Stimulated activated CD4-positive, alpha-beta T cell treated with anti-CD3 and anti-CD28 coated beads, Interleukin-1b, Interleukin-23, amount 100 ng/mL, for 1 hour (primary cell): ENCODE measurements at places on chromosomes 5 and 9.

DNA sequence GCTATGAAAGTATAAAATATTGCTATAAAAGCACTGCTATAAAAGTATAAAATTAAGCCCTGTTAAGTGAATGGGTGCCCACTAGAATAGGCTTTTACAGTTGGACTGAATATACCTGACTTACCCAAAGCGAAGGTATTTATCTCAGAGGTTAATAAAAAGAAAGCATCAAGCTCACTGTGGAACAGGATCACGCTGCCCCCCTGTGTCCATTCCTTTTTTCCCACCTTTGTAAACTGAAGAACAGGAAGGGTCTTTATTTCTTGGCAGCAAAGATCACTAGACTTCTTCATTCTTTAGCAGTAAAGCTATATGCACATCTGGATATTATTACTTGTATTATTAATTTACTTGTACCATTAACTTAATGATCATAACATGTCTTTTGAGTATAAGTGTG lies 22.1 kb upstream of the PLPP6 start:
- DNase-seq: no peak

- no peak for DNase-seq
These were observed 232.1 kb downstream of the CDH12 start for GRCh38 chr5:22621084-22621483.

DNA sequence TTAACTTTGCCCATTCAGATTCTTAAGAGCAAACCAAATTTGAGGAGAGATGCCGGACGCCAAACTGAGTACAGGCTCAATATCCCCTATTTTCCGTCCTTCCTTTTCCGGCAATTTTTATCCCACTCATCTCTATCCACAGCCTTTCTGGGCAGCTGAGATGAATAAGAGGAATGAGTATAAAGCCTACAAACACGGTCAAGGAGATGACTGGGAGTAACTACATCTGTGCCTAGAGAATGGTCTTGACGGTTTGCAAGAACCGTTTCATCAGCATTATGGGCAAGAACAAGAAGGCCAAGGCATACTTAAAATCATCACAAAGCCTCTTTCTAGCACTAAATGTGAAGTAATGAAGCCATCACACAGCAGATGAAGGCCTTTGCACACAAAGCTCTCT lies 227.3 kb downstream of the DCP2 start:
- DNase-seq: no peak

GRCh38 chr9:129665389-129665775 lies at the start of gene PRRX2:
TSS of gene PRRX2 (plus strand) at chr9:129665647. CDS start at chr9:129665868, 221 bp downstream.
- no peak for DNase-seq

GRCh38 chr9:15519831-15520230 lies 9.1 kb upstream of the PSIP1 start:
- DNase-seq: no peak

- no peak for DNase-seq
These were observed 221.6 kb upstream of the SLC30A5 start for GRCh38 chr5:68872088-68872839.

GRCh38 chr5:150172145-150172544 lies 5.6 kb downstream of the CDX1 start:
- DNase-seq: no peak

- DNase-seq: no peak
These were observed 12.9 kb downstream of the MSX2 start for GRCh38 chr5:174737330-174737729.

GRCh38 chr9:87711857-87712800 lies 13.8 kb upstream of the CTSL start:
- no peak for DNase-seq

GRCh38 chr5:44900273-44900954 lies 91.7 kb downstream of the MRPS30 start:
- no peak for DNase-seq

GRCh38 chr5:2223303-2223702 lies 340.6 kb upstream of the IRX4 start:
- DNase-seq: no peak

GRCh38 chr5:27963050-27963783 lies 924.8 kb upstream of the CDH9 start:
- no peak for DNase-seq

GRCh38 chr5:157167214-157167621 lies 1.2 kb upstream of the GARIN3 start:
- DNase-seq: no peak

- no peak for DNase-seq
These were observed 212.8 kb downstream of the NXNL2 start for GRCh38 chr9:88747768-88748167.

GRCh38 chr9:71769175-71770161 lies 1.2 kb upstream of the CEMIP2 start:
- DNase-seq: no peak

- no peak for DNase-seq
These were observed 127.8 kb upstream of the MVB12B start for GRCh38 chr9:126198854-126199253.

DNA sequence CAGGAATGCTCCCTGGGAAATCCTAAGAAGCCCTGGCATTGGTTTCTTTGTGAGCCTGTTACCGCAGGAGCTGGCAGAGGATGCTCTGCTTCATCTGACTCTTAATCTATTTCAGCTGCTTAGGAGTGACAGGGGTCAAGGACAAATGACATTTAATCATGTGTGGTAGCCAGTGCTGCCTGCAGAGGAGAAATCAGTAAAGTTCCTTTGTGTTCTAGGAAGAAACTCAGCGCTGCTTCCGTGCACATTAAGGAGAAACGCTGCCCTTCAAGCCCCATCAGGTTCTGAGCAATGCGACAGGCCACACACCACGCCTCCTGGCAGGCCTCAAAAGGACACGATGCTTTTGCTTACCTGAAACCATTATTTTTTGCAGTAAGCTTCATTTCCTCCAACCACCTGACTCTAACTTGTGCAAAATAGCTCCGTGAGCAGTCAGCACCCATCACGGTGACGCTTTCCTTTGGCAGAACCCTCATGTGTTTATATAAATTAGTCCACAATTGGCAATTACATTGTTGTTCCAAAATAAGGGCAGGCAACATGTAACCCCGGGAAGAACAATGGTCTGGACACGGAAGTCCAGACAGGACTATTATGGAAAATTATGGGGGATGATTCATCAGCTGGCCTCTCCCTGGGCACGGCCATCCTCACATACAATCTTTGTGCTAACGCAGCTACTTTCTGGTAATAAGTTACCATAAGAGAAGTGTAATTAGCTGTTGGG lies 387.9 kb upstream of the DAP start:
- DNase-seq: no peak
